ENCODE measurements at places on chromosomes 6 and 20. TPM values are rescaled to one million over a fixed set of nuclear protein-coding genes. Genes with fewer than 3 reads are reported as not detected.

DNA sequence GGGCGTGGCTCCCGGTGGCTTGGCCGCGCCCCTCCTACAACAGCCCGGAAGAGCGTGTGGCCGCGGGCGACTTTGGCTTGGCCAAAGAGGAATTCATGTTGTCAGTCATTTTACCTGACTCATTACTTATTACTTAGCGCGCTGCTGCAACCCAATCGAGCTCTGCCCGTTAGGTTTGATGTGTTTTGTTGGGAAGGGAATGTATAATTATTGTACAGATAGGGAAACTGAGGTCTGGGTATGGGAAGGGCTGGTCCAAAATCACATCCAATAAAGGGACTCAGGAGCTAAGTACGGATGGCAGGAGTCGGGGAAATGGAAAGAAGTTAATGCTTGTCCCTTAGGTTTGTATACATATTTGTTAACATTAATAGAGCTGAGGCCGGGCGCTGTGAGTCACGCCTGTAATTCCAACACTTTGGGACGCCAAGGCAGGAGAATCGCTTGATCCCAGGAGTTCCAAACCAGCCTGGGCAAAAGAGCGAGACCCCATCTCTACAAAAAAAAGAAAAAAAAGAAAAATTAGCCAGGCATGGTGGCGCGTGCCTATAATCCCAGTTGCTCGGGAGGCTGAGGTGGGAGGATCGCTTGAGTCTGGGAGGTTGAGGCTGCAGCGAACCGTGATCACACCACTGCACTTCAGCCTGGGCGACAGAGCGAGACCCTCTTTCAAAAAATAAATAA is 639 bp upstream of the ZNF335 start:
- no peak for DNase-seq

DNA sequence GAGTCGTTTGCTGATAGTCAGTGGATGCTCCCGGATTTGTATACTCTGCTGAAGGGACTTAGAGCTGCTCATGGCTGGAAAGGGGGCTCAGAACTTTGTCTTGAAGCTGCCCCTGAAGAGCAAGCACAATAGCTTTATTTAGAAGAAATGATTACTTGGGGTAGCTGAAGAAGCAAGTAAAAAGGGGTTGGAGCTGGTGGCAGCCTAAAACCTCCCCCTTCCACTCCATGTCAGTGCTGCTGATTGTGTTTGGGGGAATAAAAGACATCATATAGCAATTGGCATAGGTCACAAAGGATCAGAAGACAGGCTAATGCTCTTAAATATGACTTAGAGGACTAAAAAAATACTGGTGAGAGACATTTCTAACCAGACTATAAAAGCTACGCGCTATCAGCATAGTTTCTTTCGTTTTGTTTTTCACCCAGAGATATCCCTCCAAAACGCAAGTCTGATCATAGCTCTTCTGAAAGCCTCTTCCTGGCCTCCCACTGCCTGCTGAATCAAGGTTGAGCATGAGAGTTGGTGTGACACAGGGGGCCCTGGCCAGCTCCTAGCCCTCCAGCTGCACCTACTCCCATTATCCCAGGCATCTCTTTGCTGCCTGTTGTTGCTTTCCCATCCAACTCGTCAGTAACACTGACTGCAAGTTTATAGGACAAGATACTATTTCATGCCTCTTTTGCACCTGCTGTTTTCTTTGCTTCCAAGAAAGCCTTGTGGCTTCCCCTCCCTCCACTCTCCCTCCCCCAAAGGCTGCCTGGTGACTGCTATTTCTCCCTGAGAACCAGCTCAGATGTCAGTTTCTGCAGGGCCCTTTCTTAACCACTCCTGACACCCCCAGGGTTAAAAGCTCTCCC is 33.9 kb upstream of the SGK1 start:
- DNase-seq = no peak

Gene CD24
- 28.8 TPM for polyA plus RNA-seq

- no peak for DNase-seq
Measured at GRCh38 chr20:39533858-39534257, 571.7 kb downstream of the DHX35 start.

DNA sequence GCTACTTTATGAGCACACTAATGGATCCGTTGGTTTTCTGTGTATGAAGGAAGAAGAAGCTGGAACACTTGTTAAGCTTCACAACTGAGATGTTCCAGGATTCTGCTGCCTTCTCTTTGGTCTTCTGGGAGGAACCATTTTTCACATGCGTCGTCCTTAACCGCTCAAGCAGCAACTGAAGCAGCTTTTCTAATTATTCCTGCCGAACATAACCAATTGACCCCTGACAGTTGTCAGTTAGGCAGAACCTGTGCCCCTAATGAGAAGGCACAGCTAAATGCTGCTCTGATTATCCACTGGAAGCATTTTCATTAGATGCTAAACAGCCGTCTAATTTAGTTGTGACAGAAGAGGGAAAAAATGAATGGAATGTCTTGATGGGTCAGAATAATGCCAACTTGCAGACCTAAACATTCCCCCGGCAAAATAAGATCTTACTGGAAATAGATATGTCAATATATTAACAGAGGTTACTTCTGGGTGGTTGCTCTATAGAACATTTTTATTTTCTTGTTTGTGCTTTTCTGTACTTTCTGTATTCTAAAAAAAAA is 85.0 kb upstream of the SMLR1 start:
- DNase-seq = no peak

Gene SLC17A2
- 0.04 TPM for polyA plus RNA-seq

Gene BPIFB2
- not detected for polyA plus RNA-seq

- DNase-seq = no peak
Measured at GRCh38 chr6:165725201-165725600, 62.2 kb upstream of the PDE10A start.

Gene PPIL6
- 4.3 TPM for polyA plus RNA-seq

Gene ETV7
- polyA plus RNA-seq = 1.5 TPM

GRCh38 chr20:9163251-9163650 is 94.4 kb downstream of the PLCB4 start:
- no peak for DNase-seq

Gene CDH4
- polyA plus RNA-seq = 0.04 TPM

DNA sequence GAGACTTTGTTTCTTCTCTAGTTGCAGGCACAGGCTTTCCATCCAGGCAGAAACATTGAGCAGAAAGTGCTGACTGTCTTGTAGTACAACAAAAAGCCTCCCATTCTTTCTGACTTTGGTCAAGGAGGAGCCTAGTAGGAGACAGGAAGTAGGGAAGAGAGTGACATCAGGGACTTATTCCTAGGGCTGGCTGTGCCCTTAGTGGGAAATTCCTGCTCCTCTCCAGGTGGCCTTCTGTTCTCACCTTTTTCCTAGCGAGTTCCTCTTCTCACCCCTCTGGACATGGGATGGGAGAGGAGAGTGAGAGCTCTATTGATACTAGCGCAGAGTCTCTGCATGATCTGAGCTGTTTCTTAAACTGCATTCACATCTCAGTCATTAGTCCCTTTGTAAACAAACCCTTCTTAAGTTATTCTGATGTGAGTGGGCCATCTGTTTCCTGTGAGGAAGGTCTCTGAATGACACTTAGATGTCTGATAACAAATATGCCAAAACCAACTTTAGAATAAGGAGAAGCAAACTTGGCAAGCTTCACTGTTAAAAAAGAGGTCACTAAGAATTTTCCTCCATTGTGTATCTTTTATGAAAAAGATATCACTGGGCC is 455.0 kb downstream of the GJA1 start:
- DNase-seq = no peak

Gene SLC17A9
- polyA plus RNA-seq = 3.2 TPM

Gene TAB2
- polyA plus RNA-seq = 42.2 TPM

Gene TMEM63B
- polyA plus RNA-seq = 20.0 TPM

DNA sequence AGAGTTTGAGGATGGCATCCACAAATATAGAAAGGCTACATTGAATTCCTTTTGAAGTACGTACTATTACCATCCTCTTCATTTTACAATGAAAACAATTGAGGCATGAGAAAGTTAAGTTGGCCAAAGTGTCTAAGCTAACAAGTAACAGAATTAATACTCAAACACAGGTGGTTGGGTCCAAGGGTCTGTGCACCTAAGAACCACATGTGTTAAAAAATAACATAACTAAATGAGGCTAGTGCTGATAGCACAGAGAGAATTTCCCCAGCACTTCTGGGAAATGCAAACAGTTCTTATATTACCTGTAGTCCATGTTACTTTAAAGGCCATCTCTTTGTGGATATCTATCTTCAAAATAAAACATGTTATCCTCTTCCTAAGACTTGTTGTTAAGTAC is 10.5 kb upstream of the KHDRBS2 start:
- no peak for DNase-seq

- no peak for DNase-seq
Measured at GRCh38 chr6:3324262-3324942, 65.7 kb downstream of the PSMG4 start.

DNA sequence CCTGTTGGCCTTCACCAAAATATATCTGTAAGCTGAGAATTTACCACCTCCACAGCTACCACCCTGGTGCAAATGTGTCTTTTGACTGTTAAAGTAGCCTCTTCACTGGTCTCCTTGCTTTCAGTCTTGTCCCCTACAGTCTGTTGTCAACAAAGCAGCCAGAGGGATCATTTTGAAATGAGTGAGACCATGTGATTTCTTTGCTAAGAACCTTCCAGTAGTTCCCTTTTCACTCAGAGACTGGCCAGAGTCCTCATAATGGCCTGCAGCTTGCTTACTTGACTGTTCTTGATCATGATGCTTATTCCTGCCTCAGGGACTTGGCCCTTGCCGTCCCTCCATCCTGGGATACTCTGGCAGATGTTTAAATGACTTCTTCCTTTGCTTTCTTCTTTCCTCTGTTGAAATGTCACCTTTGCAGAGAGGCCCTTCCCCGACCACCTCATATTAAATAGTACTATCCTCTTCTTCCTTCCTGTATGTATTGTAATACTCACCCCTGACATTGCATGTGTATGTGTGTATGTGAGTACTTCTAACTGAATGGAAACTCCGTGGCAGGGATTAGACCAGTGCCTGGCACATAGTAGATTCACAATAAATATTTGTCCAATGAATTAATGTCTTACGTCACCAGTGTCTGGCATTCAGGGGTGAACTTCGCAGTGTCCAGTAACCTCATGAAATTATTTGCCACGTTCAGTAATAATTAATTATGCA is 5.0 kb downstream of the MANBAL start:
- no peak for DNase-seq

GRCh38 chr6:30066577-30067459 is at the start of gene PPP1R11:
Gene PPP1R11, plus strand, starts transcription at chr6:30067198. Its CDS starts 213 bp downstream, at chr6:30067411.
- DNase-seq = peak; percentile 98

GRCh38 chr6:154243793-154244750 is 112.5 kb downstream of the IPCEF1 start:
- no peak for DNase-seq

DNA sequence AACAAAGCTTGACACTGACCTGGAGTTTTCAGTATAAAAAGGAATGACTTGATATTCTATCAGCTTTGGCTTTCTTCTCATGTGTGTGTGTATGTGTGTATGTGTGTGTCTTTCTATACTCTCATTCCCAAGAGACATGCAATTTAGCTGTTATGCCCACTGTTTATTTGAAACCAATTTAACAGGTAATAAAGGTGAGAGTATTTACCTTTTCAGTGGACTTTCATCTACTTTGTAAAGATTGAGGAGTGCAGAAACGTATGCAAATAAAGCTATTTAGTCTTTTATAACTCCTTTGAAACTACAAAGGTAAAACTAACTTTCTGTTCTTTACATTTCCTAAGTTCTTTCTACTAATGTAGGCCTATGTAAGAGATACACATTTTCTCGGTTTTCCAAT is 103.5 kb upstream of the HS3ST5 start:
- no peak for DNase-seq

Gene STX7
- 39.7 TPM for polyA plus RNA-seq

- DNase-seq = no peak
Measured at GRCh38 chr6:135054226-135054568, 425 bp downstream of the HBS1L start.

DNA sequence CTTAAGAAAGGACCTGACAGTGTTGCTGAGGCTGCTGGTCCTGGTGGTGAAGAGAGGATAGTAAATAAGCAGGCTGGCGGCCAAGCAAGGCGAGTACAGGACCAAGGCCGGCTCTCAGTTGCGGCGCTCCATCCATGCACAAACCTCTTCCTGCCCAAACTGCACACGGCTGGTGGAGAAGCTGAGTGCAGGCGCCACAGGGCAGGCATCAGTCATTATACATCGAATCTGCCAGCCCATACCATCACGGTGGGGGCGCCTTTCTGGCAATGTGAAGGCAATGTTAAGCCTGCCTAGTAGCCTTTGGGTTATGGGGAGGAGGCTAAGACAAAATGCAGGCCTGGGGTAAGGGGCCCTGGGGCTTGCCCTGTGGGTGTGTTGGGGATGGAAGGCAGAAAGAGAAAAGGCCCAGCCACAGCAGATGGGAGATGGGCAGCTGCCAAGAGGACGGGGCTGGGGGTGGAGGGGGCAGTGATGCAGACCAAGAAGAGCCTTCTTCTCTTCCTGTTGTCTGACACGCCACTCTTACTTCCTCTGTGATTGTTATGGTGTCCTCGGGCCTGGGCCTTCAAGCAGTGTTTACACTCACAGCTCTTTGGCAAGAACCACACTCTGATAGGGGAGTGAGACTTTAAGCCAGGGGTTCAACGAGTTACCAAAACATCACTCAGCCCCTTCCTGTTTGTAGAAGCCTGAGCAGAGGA is 20.3 kb upstream of the KCNK16 start:
- DNase-seq = no peak

- no peak for DNase-seq
Measured at GRCh38 chr6:53168516-53169267, 20.1 kb upstream of the GCM1 start.

DNA sequence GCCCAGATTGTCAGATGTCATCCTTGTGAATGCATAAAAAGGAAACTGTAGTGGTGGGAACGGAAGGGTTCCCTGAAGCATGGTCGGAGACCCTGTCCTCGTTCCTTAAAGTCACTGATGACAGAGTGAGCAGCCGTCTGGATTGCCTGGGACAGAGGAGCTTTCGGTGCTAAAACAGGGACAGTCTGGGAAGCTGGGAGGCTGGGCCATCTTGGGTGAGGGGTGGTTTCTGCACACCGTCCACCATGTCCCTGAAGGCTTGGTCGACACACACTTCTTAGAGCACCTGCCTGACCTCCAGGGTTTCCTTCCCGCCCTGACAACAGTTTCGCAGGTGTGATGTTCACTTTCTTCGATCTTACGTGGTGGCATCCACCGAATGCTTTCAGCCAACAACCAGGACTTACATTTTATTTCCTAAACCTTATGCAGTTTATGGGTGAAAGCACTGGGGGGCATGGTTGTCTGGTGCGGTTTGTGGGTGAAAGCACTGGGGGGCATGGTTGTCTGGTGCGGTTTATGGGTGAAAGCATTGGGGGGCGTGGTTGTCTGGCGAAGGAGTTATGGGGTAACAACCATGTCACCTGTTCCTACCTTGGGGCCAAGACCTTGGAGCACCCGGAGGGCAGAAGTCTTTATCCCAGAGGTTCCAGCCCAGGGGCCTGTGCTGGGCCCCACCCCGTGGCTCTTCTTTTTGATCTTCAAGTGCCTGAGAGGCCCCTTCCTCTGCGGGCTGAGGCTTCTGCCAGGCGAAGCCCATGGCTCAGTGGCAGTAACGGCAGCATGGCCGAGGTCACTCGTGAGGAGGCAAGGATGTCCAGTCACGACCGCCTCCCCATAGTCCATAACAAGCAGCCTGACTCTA is 81.7 kb upstream of the FRMD1 start:
- no peak for DNase-seq

Gene PAQR8
- polyA plus RNA-seq = 12.1 TPM

Gene TCP11
- 0.15 TPM for polyA plus RNA-seq
